ENCODE measurements at places on chromosomes 12 and 14.

DNA sequence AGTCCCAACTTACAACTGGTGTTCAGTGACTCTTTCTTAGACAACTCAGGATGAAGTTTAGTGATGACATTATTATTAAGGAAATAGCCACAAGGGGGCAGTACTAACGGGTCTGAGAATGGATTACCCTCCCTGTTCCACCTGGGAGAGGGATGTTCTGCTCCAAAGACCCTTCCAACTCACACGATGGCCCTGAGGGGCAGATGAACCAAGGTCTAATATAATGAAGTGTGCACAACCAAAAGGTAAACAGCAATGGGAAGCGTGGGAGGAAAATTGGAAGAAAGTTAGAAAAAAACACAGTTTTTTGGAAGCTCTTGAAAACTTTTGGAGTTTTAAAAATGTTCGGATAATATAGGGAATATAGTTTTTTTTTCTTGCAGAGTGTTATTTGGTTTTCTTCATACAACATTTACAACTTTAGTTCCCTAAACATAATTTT, 24.0 kb downstream of the FGF6 start:
- DNase-seq = no peak

GRCh38 chr12:10235761-10236631, 23.3 kb downstream of the GABARAPL1 start:
- no peak for DNase-seq

DNA sequence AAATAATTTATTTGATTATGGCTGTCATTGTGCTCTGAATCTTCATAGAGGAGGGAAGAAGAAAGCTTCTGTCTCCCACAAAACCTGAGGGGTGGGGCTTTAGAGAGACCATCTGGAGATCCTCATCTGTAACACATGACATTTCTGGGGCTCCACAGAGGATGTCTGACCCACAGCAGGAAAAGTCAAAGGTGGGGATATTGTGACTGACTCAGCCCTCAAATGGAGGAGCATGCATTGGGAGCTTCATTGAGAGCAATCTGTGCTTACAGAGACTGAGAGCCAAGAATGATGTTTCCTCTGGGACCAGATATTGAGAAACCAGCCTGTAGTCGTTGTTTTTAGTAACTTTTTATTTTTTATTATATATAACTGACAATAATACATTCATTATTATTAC, 158.7 kb downstream of the SYT1 start:
- no peak for DNase-seq

DNA sequence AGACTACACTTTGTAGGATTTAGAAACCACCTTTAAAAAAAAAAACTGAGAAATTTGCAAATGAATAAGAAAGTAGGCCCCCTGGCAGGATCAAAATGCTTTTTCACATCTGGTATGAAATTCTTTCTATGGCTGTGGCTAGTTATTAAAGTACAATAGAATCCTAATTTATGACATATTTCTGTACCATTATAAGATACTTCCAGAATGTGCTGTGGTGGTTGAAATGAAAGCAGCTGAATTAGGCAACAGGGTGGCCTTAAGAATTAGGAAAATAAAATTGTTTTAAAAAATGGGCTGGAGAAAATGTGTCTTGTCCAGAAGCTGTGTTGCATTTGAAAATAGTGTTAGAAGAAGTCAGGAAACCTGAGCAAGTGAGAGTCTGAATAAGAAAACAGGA, 85.9 kb upstream of the PDE3A start:
- DNase-seq = no peak

DNA sequence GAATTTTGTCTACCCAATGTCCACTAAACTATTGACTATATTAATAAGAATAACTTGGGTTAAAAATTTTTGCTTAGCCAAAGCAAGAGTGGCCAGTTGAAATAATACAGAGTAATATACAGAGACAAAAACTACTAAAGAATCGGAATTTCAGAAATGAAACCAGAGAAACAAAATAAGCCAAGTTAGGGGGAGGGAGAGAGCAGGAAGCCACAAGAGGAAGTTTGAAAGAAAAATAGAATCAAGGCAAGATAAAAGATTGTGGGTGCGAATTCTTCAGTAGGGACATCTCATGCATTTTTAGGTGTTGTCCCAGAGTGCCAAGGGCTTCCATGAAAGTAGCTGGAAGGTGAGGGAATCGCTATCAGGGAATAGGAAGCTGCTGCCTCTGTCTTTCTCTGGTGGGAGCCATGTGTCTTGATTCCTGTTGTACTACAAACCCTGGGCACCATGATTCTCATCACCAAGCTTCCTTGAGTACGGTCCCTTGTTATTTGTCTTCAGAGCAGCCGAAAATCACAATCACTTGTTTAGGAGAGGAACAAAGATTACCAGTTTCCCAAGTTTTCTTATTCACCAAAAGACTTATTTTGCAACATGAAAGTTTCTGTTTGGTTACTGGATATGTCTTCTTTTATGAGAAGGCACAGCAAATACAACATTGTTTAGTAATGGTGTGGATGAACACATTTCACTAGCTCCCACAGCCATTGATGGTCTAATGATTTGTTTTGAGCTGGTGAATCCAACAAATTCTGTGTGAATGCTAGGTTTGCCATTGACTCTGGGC, 16.7 kb downstream of the NEUROD4 start:
- DNase-seq = no peak

GRCh38 chr12:52812749-52813148, 1.2 kb downstream of the KRT4 start:
- DNase-seq = no peak

DNA sequence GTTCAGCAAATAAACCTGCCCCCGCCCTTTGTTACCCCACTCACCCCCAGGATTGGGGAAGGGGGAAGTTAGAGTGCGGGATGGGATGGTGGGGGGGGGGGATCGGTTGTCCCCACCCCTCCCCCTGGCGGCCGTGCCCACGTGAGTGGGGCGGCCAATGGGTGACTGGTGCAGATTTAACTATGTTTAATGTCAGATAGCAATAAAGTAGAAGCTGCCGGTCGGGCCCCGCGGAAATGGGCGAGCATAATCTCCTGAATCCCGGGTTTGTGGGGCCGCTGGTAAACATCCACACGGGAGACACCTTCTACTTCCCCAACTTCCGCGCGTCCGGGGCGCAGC, at the start of gene HOXC12:
Gene HOXC12, plus strand, starts transcription at position 210 of the 342 bp plus-strand sequence. Its CDS starts 27 bp downstream, at position 237.
- no peak for DNase-seq

GRCh38 chr14:72607386-72608130, 286.3 kb downstream of the DPF3 start:
- DNase-seq = no peak

DNA sequence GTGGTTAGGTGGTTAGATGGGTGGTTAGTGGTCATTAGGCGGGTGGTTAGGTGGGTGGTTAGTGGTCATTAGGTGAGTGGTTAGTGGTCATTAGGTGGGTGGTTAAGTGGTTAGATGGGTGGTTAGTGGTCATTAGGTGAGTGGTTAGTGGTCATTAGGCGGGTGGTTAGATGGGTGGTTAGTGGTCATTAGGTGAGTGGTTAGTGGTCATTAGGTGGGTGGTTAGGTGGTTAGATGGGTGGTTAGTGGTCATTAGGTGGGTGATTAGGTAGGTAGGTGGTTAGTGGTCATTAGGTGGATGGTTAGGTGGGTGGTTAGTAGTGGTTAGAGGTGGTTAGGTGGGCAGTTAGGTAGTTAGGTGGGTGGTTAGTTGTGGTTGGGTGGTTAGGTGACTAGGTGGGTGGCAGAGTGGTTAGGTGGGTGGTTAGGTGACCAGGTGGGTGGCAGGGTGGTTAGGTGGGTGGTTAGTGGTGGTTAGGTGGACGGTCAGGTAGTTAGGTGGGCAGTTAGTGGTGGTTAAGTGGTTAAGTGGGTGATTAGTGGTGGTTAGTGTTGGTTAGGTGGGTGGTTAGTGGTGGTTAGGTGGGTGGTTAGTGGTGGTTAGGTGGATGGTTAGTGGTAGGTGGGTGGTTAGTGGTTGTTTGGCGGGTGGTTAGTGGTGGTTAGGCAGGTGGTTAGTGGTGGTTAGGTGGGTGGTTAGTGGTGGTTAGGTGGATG, 8.0 kb upstream of the TMEM119 start:
- no peak for DNase-seq

GRCh38 chr12:103399986-103400385, 95.8 kb downstream of the C12orf42 start:
- DNase-seq = no peak

- no peak for DNase-seq
Observed at GRCh38 chr14:24924544-24924943, 125.4 kb downstream of the STXBP6 start.

- DNase-seq = no peak
Observed at GRCh38 chr14:54650331-54650958, 83.5 kb downstream of the SAMD4A start.

DNA sequence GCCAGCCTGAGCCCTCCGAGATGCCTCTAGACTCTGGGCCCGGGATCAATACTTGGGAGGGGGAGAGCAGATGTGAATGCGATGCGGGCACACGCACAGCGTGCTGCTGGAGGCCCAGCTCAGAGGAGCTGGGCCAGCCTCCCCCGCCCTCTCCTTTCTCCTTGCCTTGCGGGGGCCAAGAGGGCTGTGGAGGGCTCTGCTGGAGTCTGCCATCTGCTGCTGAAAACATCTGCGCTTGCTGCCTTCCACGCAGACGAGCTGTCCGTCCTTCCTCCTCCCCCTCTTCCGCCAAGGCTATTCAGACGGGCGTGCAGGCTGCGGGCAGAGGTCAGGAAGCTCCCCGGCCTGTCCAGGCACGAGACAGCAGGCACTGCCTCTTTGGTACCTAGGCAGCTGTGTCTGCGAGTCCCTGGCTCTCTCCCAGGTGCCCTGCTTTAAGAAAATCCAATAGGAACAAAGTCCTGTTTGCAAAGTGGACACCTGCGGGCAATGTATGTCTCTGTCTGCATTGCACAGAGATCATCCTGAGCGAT, 75.2 kb downstream of the SPRING1 start:
- no peak for DNase-seq

DNA sequence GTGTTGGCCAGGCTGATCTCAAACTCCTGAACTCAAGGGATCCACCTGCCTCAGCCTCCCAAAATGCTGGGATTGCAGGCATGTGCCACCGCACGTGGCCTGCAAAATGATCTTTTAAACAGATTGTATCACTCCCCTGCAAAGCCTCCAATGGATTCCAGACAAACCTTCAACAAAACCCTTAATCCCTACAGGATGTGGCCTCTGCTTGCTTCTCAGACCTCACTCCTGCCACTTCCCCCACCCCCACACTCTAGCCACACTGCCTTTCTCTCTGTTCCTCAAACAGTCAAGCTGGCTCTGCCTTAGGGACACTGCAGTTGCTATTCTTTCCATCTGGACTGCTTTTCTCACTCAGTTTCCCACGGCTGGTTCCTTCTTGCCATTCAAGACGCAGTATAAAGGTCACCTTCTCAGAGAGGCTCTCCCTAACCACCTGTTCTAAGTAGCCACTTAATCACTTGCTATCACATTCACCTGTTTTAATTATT, 47.3 kb upstream of the TMED10 start:
- DNase-seq = no peak

DNA sequence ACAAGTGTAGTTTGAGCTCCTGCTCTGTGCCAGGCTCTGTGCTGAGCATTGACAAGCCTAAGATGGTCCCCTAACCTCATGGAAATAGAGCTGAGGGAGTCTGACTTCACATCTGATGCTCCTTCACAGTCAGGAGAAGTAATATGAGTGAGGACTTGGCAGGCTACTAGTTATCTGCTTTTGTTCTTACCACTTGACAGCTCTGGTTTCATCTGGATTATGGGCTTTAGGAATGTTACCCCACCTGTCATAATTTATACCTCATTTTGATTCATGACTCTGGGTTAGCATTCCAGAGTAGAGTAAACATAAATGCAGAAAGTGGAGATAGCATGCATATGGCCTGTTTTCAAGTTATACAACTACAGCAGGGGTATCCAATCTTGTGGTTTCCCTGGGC, 40.5 kb downstream of the ATP6V1D start:
- DNase-seq = no peak

DNA sequence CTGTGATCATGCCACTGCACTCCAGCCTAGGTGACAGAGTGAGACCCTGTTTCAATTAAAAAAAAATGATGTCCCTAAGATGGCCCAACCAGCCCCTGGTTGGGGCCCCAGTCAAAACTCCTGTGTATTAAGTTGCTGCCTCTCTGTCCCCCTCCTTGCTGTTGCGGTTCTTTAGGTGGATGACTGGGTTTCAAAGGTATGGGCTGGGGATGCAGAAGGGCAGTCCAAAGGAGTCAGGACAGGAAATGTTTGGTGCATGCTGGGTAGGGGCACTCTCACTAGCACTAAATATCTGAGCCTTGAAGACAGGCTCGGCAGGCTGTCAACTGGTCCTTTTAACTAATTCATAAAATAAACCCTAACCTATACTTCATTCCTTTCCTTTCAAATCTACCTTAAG, 12.0 kb upstream of the PIP4K2C start:
- no peak for DNase-seq

GRCh38 chr14:67622675-67623074, 3.0 kb downstream of the ARG2 start:
- DNase-seq = no peak

- DNase-seq = no peak
Observed at GRCh38 chr12:96985515-96986362, 78.7 kb downstream of the NEDD1 start.

- no peak for DNase-seq
Observed at GRCh38 chr14:56046546-56046945, 71.7 kb upstream of the PELI2 start.

GRCh38 chr12:25972783-25973182, 14.3 kb downstream of the RASSF8 start:
- DNase-seq = no peak

DNA sequence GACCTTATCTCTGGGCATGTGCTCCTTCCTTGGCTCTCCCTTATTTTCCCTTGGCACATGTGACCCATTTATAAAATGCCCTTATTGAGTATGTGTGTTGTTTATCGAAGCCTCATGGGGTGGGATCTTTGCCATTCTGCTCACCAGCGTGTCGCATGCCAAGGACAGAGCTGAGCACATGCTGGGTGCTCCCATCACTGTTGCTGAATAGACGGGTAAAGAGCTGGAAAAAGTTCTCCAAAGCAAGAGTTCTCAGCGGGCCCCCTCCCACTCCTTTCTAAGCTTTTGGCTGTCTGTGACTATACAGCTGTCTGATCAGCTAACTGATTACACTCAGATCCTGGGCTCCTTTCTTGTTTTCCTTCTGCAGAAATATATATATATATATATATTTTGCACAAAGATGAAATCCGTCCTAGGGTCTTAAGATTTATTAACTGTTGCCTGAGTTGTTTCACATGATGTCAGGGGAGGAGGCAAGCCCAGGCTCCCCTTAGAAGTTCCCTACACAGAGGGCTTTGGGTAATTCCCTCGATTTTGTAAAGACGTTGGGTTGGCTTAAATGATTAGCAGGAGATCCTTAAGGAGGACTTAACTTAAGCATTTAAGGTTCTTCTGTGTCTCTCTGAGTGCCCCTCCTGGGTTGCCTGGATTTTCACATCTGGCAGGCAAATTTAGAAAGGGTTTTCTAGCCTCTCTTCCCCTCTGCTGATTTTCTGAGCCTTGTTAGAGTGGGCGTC, 71.6 kb downstream of the TMEM132C start:
- DNase-seq = no peak

DNA sequence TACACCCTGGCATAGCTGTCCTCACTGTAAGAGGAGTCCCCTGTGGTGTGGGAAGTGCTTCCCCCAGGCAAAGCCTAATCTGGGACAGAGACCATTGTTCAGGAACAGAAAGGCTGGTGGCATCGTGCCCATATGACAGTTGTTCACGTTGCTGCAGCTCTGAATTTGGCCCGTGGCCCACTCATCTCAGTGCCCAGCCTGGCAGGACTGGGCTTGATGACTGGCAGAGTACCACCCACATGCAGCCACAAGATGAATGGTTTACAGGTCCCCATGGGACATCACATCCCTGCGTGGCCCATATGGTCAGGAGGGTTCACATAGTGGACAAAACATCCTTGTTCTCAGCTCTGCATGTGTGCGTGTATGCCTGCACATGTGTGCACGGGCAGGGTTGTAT, 17.5 kb downstream of the IQSEC3 start:
- DNase-seq = no peak
